ENCODE measurements at places on chromosomes 3 and 15.

GRCh38 chr3:56856752-56857151 lies 55.0 kb upstream of the ARHGEF3 start:
- DNase-seq, result no peak

DNA sequence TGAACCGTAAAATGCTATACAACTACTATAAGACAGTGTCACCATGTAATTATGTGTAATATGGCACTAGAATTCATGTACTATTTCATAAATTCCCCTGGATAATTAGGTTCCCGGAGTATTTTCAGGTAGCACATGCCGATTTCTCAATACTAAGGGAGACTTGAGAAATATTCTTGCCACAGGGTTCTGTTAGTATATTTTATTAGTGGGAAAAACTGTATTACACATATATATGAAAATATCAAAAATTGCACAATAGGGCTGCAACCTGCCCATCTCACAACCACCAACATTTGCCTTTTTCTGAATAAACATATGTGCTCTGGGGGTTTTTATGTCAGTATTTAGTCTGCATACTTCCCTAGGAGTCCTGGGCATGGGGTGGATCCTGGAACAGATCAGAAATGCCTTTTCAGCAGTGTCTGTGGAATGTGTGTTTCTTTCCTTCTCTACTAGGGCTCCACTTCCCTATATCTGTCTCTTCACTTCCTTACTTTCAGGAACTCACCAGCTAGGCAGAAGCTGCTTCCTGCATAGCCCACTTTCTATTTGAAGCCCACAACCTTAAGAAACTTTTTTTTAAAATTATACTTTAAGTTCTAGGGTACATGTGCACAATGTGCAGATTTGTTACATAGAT lies 87.5 kb downstream of the RPL39L start:
- no peak for DNase-seq

DNA sequence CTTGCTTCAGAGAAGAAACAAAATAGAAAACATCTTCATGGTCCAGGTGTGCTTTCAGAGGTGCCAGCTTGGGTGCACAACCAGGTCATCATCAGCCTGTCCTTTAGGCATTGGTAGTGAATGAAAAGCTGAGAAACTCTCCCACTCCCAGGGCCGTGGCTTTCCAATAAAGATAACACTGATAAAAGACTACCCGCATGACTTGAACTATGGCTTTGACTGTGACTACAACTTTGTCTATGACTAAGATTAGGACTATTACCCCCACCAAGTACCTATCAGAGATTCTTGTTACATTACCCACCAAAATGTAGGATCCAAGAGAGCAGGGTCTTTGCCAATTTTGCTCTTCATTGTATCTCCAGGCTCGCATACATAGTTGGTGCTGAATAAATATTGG lies 115.2 kb downstream of the EDEM1 start:
- no peak for DNase-seq

DNA sequence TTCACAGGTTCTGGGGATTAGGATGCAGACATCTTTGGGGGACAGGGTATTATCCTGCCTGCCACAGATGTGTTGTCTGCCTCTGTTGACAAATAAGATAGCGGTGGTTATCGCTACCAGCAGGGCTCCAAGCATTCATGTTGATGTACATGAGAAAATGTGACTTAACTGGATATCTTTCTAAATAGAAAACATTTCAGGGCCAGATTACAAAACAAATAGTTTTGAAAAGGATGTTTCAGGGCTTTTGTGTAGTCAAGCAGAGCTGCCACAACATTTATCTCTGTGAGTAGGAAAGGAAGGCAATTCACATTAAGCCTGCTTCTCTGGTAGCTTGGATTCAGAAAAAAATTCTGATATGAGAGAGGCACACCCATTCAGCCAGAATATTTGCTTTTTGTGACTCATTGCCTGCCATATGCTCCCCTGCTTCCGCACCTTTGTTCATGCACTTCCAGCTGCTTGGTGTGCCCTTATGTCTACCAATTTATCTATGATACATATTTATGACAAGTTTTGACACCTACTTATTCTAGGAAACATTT lies 22.8 kb downstream of the PLS1 start:
- DNase-seq, result peak; percentile 20

GRCh38 chr15:70035719-70036077 lies 62.0 kb downstream of the TLE3 start:
- no peak for DNase-seq

DNA sequence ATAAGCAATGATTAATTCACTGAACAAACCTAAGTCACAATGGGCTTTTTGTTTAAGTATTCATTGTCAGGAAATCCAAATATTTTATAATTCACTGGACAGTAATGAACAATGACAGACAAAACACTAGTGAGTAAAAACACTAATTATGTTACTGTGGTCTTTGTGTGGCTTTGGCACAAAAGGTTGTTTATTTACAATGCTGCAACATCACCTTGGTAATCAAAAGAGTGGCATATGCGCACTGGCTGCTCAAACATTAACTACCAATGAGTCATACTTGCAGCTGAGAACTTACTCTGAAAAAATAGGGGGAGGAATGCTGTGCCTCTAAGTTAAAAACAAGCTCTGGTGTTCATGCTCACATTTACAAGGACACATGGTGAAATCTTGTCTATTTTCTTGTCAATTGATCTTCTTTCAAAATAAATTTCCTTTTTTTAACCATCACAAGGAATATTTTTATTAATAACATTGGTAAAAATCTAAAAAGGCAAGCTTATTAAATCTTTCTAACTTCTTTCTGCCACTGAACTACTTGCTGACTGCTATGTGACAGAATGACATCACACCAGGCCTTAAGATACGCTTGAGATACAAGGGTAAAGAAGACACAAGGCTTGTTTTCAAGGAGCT lies 85.2 kb upstream of the PPIB start:
- peak; percentile 86 for DNase-seq

- DNase-seq, result no peak
These were observed 293.8 kb downstream of the ROBO1 start for GRCh38 chr3:79473993-79474392.

- DNase-seq, result no peak
These were observed 7.3 kb downstream of the TRA2B start for GRCh38 chr3:185930393-185931107.

DNA sequence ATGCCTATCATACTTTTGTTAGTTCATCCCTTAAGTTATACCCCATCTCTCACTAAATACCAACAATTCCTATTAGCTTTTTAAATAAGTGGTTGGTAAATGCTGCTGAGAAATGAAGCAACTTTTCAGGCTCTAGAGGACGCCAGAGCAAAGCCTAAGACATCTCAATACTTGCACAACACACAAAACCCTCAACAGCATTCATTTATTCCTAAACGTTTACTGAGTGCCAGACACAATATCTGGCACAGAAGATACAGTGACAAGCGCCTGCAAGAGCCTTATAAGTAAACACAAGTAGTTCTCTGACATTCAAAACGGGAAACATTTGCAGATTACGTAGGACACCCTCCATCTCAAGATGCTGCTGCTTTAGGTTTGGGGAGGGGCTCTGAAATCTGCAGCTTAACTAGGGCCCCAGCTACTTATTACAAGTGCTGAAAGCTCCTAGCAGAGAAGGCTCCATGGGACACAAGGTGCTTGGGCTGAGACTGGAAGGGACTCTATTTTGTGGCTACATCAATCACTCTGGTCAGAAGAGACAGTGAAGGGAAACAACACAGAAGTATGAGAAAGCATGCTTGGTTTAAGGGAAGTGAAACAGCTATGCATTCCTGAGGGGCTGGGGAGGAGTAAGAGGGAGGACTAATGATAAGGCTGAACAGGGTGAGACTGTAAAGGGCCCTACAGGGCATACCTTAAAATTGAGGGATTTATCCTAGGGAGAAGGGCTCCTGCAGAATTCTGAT lies 311.3 kb downstream of the PLCL2 start:
- DNase-seq, result no peak

DNA sequence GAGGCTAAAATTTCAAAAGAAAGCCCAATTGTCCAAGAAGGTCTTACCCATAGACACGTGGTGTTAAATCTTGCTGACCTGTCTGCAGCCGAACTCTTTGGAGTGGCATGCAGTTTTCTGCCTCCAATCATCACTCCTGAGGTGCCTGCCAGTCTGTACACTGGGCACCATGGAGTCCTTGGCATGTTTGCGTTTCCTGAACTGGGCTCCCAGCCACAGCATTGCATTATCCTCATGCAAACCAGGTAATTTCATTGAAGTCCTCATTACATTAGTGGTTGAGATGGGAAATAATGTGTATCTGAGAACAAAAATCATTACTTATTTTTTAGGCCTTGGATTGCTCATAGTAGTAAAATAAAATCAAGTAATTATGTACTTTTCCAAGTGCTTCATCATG lies 152.3 kb downstream of the AKAP13 start:
- DNase-seq, result no peak

- no peak for DNase-seq
These were observed 138.9 kb upstream of the LINGO1 start for GRCh38 chr15:77771616-77772015.

GRCh38 chr3:148534089-148534988 lies 163.4 kb upstream of the AGTR1 start:
- DNase-seq, result no peak

DNA sequence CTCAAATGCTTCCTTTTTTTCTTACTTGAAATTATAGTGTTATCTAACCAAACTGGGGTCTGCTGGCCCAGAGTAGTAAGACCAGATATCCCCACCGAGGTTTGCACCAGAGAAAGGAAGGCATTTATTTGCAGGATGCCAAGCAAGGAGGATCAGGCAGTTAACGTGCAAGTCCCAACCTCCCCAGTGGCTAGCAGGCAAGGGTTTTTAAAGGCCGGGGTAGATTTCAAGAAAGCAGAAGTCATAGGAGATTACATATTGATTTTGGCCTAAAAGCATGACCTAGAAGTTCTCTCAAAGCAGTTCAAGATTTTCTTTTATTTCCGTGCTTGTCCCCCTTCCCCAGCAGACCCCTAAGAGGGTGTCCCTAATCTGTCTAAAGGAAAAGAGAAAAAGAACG lies 32.8 kb upstream of the STRIT1 start:
- DNase-seq, result no peak

GRCh38 chr3:193788189-193788991 lies 195.4 kb downstream of the OPA1 start:
- peak; percentile 49 for DNase-seq

- no peak for DNase-seq
These were observed 66.9 kb downstream of the SMAD3 start for GRCh38 chr15:67132276-67132675.

- no peak for DNase-seq
These were observed 114.5 kb upstream of the MANF start for GRCh38 chr3:51270559-51270958.

GRCh38 chr15:88894819-88895767 lies at the start of gene HAPLN3:
HAPLN3 (minus strand) TSS chr15:88895544; CDS start chr15:88887298, 8,246 bp downstream.
- peak; percentile 80 for DNase-seq

- DNase-seq, result peak; percentile 70
These were observed at the start of gene PLSCR4 for GRCh38 chr3:146250449-146251382. PLSCR4 (minus strand) TSS chr3:146251105; CDS start chr3:146222071, 29,034 bp downstream.

GRCh38 chr3:122516846-122517360 lies 2.2 kb upstream of the KPNA1 start:
- DNase-seq, result no peak

GRCh38 chr3:155412904-155413303 lies 119.4 kb upstream of the STRIT1 start:
- no peak for DNase-seq

DNA sequence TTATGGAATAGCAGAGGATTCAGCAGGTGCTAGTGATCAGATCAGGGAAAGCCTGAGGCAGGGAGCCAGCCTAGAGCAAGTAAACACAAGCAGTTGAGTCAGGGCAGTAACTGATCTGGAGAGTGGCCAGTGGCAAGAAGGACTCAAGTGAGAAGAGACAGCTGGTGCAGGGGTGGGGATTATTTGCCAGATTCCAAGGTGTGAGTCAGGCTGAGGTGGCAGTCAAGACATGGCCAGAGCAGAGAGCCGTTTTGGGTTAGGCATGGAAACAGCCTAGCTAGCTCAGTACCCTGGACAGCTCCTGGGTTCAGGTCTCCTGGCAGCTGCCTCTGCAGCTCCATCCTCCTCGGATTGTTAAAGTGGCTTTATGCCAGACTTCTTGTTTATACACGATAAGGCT lies 281.9 kb upstream of the ONECUT1 start:
- DNase-seq, result peak; percentile 92

DNA sequence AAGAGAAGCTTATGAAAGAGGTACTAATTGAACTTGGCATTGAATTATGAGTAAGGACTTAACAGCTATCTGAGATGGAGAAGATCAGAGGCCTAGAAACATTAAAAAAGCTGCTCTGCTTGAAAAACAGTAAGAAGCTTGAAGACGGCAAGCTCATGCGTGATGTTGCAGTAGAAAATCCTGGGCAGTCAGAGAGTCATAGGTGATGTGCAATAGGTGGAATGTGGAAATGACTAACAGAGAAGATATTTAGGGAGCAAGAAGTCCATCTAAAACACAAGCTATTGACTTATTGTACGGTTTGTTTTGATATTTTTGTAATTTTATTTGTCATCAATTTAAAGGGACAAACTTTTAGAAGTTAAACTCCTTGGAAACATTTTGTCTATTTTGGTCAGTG lies 1101.4 kb downstream of the ROBO2 start:
- peak; percentile 45 for DNase-seq

- no peak for DNase-seq
These were observed 8.4 kb downstream of the GMNC start for GRCh38 chr3:190854062-190854461.

GRCh38 chr3:177306252-177306651 lies 109.0 kb upstream of the TBL1XR1 start:
- no peak for DNase-seq

GRCh38 chr3:129314386-129315222 lies 35.9 kb downstream of the HMCES start:
- peak; percentile 92 for DNase-seq

- DNase-seq, result no peak
These were observed 85.3 kb upstream of the LIMD1 start for GRCh38 chr3:45509038-45509767.

Data from urothelium cell line (cell line).